ACHN (cell line): ENCODE measurements at places on chromosomes 6 and 20.

DNA sequence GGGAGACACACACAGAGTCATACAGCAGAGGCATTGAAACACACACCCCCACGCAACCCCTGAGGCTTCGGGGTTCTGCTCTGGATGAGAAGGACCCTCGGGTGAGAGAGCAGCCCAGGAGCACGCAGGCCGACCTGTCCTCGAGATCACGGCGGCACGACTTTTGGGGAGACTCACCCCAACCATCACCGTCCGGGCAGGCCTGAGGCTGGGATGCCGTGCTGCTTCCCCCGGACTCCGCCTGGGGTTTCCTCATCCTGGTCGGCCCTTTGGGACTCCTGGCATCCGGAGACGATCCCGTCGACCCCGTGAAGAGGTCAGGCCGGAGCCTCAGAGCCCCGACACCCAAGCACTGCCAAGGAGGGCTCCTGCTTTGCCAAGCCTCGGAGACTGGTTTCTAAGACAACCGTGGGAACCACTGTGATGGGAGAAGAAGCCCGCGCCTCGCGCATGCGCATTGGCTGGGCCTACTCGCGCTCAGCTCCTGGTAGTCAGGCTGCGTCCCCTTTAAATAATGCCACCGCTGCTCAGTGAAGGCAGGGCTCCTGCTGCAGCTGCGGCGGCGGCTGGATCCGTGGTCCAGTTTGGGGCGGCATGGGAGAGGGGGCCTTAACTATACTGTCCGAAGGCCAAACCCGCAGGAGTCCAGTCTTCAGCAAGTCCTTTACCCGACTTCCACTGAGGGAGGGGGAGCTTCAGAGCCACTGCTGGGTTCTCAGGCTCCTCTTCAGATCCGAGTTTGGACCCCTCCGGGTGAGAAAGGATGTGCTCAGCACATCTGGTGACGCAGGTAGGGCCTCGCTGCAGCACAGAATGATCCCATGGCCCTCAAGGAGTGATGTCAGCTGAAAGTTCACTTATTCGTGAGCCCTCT lies 171.4 kb upstream of the ZNF337 start:
- no peak for DNase-seq

DNA sequence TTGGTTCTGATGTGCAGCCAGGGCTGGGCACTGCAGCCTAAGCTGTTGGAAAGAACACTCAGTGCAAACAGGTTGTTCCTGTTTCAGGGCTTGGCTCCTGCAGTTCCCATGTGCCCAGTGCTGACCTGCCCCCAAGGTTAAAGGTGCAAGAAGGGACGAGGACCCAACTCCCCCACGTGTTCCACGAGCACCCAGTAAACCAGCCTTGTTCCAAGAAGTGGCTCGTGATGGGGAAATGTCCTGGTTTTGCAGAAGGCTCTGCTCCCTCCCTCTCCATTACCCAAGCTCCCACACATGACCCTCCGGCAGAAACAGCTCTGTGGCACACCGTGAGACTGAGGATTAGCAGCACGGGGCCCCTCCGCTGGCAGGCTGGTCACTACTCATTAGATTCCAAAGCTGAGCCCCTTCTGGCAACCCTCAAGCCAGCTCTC lies 9.4 kb downstream of the ACSS1 start:
- DNase-seq, result no peak

GRCh38 chr20:11993886-11994461 lies 76.3 kb downstream of the BTBD3 start:
- no peak for DNase-seq

DNA sequence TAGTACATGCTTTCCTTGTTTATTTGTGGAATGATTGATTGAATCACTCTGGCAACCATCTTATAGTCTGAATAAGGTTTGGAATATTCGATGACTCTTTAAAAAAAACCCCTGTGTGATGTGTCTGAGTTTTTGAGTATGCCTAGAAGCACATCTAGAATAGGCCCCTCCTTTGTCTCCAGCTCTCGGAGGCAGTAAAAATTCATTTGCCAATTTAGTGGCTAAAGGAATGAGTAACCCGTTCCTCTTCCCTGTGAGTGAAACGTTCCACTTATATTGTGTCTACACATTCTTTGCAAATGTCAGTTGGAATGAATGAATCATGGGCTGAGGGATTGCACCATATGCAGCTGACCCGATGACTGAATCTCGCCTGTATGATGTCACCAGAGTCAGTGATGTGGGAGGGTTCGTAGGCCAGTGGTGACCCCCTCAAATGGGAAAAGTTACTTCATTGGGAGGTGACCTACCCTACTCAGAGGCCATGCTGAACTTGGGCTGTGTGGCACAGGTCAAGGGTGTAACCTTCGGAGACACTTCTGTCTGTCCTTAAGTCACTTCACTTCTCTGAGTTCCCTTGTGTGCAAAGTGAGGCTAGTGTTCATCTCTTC lies 21.6 kb downstream of the MOCS3 start:
- peak; percentile 95 for DNase-seq

DNA sequence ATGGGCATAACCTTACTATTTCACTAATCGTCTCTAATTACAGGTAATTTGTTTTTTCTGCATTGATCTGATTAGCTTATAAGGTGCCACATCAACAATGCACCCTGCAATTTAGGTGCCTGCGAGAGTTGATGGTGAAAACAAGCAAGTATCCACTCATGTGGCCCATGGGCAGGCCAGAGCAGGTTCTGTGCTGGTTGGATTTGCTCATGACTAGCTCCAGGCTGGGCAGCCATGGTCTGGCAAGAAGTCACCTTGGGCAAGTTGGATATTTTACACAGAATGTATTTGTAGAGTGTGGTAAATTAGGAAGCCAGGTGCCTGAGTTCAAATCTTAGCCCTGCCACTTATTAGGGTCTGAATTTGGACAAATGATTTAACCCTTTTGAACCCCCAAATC lies 25.3 kb downstream of the RAB44 start:
- DNase-seq, result no peak

- DNase-seq, result no peak
Observed at GRCh38 chr20:18050628-18051027, 7.1 kb downstream of the OVOL2 start.

- DNase-seq, result no peak
Observed at GRCh38 chr6:39698789-39699188, 26.4 kb downstream of the KIF6 start.

- DNase-seq, result no peak
Observed at GRCh38 chr6:18422136-18422535, 35.0 kb downstream of the RNF144B start.

- peak; percentile 84 for DNase-seq
Observed at GRCh38 chr6:85390105-85390728, 59.7 kb upstream of the NT5E start.

DNA sequence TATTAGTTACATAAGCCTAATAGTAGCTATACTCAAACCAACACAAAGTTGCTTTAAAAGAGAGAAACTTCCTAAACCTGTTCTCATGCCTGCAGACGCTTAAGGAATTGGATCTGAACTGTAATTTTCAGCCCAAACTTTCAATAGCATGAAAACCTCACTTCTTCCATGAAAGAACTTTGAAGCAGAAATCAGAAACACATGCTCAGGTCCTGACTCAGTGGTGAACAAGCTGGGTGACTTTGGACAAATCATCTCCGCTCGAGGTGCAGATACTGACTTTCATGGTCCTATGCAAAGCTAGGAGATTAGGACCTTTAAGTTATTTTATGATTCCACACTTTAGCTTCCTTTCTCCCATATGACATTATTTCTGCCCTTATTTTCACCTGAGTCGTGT lies 36.5 kb downstream of the NOX3 start:
- no peak for DNase-seq

- peak; percentile 87 for DNase-seq
Observed at GRCh38 chr6:163793011-163793983, 378.8 kb downstream of the QKI start.

DNA sequence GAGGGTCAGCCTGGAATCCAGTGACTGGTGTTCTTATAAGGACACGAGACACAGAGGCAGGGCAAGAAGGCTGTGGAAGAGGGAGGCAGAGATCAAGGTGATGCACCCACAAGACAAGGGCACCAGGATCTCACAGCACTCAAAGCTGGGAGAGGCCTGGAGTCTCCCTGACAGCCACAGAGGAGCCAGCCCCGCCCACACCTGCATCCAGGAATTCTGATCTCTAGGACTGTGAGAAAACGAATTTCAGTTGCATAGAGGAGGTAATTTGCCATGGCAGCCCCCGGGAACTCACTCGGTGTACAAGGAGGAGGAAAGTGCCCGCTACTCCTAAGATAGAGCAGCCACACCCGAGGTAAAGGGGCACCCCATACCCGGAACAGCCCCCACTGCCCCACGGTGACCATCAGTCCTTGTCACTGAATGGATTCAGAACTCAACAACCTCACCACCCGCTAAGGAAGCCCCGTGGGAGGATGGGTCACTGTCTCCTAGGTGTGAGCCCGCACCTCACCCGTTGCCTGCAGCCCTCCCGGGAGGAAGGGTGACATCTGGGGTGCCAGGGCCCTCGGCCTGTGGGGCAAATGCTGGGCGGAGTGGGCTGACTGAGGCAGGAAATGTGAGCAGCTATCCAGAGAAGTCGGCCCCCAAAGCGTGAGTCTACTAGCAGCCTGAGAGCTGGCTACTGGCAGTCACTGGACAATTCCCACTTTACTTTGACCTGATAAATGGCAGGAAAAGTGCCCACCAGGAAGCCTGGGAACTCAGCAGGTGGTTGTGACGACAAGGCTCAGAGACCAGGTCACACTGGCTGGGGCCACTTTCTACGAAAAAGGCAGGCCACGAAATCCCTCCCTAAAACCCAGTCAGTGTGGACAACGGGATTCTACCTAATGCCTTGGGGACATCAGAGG lies 22.4 kb downstream of the DLL1 start:
- no peak for DNase-seq

DNA sequence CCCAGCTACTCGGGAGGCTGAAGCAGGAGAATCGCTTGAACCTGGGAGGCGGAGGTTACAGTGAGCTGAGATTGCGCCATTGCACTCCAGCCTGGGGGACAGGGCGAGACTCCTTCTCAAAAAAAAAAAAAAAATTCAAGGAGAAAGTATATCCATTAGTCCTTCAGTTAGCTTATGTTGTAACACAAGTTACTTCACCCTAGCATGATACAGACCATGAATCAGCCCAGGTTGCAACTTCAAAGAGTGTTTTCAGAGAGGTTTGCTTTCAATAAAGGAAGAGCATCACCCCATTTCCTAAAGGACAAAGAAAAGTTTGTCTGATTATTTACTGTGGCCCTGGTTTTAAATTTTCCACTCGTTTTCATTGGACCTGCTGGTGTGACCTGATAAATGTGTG lies 73.0 kb downstream of the SERAC1 start:
- DNase-seq, result no peak

DNA sequence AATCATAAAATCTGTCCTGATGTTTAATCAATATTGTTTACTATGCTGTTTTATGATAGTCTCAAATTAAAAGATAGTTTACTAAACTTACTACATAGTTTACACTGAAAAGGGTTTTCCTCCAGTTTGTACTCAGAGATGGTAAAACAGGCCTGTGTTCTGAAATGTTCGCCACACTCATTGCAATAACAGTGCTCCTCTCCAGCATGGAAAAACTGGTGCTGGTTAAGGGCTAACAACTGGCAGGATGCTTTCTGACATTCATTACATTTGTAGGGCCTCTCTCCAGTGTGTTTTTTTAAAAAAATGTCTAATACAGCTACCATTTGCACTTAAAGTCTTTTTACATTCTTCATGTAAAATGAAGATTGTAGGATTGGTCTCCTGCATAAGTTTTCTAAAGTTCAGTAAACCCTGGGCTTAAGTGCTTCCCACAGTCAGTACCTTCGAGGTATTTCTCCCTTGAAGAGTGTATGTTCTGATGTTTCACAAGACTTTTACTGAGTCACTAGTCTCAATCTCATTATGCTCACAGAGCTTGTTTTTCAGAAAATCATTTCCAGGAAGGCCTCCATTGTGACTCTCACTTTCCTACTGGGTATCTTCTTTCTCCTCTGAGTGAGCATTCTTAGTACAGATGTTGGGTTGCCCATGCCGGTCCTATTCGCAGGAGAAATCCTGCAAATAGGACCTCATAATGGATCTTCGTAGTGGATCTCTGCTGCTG lies 8.7 kb upstream of the ZSCAN12 start:
- no peak for DNase-seq

GRCh38 chr6:167546611-167547327 lies 221.9 kb downstream of the TTLL2 start:
- peak; percentile 71 for DNase-seq

GRCh38 chr6:29887819-29888776 lies 54.2 kb upstream of the HLA-A start:
- peak; percentile 22 for DNase-seq

DNA sequence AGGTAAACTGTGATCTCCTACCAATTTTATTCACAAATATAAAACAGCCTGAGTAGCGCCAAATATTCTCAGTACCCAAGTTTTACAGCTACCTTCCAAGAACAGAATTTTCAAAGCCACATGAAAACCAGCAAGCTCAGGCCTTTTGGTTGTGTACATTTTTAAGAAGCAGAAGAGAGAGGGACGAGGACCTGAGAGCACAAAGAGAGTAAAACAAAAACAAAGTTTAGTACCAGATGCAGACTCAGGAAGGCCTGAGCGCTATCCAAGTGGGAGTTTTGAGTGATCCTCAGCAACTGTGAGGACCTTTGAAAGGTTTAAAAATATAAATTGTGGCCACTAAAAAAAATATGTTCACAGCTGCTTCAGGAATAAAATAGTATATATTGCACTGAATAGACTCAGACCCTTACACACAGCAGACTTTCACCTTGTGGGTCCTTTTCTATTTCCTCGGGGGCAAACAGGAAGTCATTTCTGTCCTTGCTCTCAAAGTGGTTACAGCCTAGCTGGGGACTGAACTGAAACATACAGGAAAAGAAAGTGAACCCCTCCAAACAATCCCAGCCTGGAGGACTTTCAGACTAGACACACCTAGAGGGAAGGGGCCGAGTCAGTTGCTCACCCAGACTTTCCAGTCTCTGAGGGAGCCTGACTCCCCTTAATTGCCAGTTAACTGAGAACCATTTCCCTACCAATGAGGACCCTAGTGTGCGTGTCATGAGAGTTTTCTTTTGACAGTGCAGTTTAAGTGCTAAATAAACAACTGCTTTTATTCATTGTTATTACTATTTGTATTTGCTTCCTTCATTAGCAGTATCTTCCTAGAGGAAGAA lies 48.5 kb upstream of the NT5E start:
- DNase-seq, result no peak

GRCh38 chr6:169665289-169665688 lies 36.5 kb downstream of the WDR27 start:
- DNase-seq, result no peak

DNA sequence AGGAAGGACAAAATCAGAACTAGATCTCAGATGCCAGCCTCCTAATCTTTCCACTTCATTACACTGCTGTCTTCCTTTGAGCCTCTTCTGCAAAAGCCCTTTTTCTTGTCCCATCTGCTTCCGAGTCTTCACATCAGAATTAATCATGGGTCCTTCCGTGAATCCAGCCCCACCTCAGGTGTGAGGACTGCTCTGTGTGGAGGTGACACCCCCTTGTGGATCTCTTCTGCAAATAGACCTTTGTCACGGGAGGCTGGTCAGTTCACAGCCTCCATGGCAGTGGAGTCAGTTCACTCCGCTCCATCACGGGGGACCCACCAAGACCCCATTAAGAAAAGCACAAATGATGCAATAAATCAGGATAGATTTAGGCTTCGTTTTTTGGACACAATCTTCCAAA lies 171.1 kb downstream of the ADAT2 start:
- peak; percentile 2 for DNase-seq
